ENCODE measurements at places on chromosomes 12 and 14.
A peak's percentile ranks its signal among the peaks of the same experiment; 100 is the strongest.

- no peak for DNase-seq
Observed at GRCh38 chr14:33930439-33930838, 20.4 kb downstream of the EGLN3 start.

- DNase-seq = peak; percentile 23
Observed at GRCh38 chr14:76203086-76204001, 51.6 kb downstream of the GPATCH2L start.

DNA sequence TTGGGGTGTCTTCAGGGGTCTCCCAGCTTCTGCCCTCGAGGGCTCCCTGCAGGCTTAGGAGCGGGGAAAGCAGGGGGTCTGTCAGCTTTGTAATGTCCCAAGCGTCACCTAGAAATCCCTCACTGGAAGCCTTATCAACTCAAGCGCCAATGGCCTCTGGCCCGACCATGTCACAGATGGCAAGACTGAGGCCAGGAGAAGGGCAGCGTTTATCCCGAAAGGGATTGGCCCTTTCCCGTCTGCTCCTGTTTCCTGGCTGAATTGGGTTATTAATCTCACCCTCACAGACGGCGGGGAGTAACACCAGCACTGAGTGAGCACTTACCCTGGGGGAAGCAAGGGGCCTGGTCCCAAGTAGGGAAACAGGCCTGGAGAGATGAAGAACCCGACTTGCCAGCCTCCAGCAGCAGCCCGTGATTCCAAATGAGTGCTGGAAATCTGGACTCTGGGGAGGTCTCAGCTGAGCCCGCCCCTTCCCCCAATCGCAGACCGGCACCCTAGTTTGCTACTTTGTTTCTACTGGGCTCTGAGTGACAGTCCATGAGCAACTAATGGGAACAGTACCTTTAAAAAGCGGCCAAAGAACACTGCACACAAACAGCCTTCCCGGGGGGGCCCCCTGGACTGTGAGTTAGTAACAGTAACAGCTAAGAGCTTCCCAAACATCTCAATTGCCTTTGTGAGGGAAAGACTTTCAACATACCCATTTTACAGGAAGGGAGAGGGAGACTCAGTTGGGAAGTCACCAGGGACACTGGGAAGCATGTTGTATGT, 2.1 kb upstream of the NCOR2 start:
- DNase-seq = no peak

DNA sequence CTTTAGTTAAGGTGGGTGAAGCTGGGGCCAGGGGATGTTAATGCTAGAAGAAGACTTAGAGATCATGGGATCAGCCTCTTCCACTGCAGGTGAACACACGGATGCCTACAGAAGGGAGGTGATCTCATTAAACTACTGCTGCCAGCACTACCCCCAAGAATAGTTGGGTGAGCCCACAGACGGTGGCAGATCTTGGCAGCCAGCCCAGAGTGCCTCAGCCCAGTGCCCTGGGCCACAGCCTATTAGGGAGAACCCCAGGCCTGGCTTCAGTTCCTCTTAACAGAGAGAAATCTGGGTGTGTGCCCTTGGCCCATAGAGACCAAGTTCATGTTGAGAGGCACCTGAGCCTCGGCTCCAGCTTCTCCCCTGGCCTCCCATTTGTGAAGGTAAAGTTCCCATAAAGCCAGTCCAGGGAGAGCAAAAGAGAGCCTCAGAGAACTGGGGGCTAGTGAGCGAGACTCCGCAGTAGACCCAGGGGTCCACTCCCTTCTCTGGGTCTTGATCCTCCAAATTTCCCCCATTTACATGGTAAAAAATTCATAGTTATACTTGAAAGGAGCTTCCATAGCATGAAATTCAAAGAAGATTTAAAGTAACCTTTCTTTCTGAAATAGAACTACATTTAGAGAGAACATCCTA, 125.0 kb upstream of the CCND2 start:
- no peak for DNase-seq

GRCh38 chr14:103597623-103598377, 31.2 kb upstream of the KLC1 start:
- peak; percentile 59 for DNase-seq

GRCh38 chr12:56629459-56630179, 507 bp downstream of the BAZ2A start:
- no peak for DNase-seq

GRCh38 chr14:55306938-55307589, 35.8 kb downstream of the FBXO34 start:
- DNase-seq = no peak

DNA sequence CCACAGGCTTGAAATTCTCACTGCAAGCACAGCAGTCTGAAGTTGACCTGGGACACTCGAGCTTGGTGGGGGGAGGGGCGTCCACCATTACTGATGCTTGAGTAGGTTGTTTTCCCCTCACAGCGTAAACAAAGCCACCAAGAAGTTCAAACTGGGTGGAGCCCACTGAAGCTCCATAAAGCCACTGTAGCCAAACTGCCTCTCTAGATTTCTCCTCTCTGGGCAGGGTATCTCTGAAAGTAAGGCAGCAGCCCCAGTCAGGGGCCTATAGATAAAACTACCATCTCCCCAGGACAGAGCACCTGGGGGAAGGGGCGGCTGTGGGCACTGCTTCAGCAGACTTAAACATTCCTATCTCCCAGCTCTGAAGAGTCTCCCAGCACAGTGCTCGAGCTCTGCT, 31.7 kb upstream of the ST8SIA1 start:
- DNase-seq = no peak

DNA sequence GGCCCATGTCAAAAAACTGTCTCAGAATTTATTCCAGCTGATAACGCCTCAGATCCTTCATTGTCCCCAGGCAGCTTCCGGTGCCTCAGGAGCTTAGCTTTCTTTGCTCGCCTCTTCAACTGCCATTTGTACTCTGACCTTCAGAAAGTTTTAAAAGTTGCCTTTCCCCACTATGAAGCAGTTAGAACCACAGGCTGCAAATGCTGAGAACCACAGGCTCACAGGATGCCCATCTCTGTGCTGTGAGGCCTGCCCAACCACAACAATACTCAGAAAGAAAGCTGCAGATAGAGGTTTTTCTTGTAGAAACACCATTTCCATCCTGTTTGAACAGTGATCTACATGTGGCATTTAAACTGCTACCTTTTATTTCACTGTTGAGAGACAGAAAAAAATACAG, 131.1 kb downstream of the PRKCH start:
- no peak for DNase-seq

DNA sequence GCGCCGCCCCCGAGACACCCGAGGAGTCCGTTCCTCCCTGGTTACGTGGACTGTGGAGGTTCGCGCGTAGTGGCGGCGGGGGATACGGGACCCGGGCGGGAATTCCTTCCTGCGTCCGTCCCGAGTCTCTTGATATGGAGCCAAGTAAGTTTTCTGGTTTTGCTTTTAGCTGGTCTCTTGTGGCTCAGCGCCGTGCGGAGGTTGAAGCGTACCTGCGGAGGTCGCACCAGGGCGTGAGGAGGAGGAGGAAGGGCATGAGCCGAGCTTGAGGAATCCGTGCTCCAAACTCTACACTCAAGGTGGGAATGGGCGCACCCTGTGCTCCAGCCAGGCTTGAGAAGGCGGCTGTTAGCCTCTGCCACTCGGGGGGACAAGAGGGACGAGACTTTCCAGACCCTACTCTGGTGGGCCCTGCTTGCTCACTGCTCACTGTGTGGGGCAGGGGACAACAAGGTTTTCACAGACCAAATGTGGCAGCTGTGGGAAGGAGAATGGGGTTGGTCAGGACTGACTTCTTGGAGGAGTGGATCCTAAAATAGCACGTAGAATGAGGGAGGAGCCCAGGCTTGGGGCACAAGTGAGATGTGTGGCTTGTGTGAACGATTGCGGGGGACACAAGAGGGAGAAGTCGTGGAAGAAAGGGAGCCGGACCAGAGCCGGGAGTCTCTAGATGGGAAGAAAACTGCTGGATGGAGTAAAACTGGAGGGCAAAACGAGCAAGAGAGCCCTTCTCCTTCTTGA, 577 bp downstream of the ATG101 start:
- no peak for DNase-seq

DNA sequence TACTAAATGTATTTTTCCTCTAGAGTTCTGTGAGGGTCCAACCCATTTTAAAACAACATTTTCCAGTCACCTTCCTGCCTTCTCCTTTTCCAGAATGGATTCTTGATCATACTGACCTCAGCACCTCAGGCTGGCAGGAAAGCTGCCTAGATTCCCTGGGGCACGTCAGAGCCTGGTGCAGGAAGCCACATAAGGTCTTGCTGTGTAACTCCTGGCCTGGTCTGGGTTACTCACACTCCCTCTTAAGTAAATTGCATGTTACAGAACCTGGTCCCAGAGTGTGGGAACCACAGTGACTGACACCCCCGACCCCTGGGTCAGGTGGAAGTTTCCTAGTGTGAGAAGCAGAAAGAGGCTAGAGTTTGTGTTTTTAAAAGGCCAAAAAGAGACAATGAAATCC, 209.8 kb downstream of the SPTSSA start:
- DNase-seq = no peak

DNA sequence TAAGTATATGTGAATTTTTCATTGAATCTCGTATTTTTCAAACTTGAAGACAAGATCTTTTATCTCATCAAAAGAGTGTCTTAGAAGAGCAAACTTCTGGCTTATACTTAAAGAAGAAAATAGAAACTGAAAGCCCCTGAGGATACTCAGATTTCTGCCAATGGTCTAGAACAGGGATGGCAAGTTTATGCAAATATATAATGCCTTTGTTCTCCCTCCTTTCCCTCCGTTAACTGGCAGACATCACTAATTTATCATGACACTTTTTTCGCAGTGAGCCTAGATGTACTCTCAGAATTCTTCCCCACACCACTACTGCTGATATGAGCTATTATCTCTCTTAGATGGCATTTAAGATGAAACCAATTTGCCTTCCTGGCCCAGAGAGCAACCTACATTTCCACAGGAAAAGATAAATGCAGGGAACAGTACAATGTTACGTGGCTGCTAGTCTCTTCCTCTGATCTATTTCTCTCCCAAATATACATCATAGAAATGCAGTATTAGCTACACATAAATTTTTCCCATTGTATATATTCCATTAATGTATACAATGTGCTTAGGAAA, 40.0 kb upstream of the DAAM1 start:
- DNase-seq = no peak

DNA sequence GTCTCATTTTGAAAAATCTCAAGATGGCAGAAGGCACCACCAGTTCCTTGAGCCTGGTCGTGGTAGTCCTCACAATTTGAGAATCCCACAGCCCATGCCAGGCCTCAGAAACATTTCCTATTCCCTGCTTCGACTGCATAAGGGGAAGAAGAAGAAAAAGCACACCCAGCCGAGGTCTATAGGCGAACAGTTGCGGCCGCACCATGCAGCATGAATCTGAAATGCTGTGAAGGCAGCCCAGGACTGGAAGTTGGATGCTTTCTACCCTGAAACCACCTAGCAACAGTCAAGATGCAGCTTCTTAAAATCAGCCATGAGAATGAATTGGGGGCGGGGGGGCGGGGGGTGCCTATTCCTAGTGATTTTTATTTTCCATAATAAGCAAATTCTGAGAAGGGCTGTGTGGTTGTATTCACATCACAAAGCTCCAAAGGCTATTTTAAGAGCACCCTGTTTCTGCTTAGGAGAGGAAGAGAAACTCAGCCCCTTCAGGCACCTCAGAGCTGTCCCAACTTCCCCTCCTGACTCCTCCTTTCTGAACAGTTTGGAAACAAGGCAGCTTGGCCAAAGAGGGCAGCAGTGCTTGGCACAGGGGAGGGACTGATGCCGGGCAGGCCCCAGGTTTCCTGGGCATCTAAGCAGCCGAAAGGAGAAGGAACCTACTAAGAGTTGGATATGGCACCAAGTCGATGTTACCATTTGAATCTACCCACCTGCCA, 172.5 kb upstream of the FOXN3 start:
- DNase-seq = no peak

- DNase-seq = no peak
Observed at GRCh38 chr12:85993746-85994145, 119.7 kb downstream of the NTS start.

GRCh38 chr12:118846416-118846815, 134.9 kb upstream of the SRRM4 start:
- DNase-seq = no peak

DNA sequence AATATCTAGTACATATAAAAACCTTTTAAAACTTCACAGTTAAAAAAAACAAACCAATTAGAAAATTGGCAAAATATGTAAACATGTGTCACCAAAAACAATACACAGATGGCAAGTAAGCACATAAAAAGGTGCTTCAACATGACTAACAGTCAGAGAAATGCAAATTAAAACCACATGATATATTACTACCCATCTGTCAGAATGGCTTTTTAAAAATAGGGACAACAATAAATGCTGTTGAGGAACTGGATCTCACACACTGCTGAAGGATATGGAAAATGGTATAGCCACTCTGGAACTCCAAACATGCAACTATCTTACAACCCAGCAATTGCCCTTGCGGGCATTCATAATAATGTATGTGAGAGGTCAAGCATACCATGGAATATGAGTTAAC, 1153.6 kb downstream of the FLRT2 start:
- peak; percentile 12 for DNase-seq

GRCh38 chr12:11986165-11986564, 84.6 kb upstream of the BCL2L14 start:
- DNase-seq = no peak

DNA sequence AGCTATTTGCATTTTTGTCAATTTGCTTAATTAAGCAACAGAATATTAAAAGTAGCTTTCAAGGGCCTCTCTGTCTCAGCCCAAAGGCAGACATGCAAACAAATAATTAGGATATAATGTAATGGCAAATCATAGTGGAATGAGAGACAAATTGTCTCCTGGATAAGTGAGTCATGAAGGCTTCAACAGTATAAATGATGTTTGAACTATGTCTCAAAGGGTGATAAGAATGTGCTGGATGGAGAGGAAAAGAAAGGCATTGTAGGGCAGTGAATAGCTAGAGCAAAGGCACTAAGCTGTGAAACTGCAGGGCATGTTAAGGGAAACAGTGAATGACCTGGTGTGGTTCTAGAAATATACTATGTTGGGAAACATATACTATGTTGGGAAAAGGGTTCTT, 53.5 kb upstream of the PPP1R12A start:
- DNase-seq = peak; percentile 10

- no peak for DNase-seq
Observed at GRCh38 chr12:116238149-116238548, 39.3 kb downstream of the MED13L start.
